ENCODE measurements at places on chromosomes 3 and 15. TPM values are rescaled to one million over a fixed set of nuclear protein-coding genes. Genes with fewer than 3 reads are reported as not detected.

CCR3 gene
- not detected for total RNA-seq

CLDN1 gene
- 3.5 TPM for total RNA-seq

SLC2A2 gene
- not detected for total RNA-seq

TOMM70 gene
- 39.5 TPM for total RNA-seq
